ENCODE measurements at places on chromosomes 3 and 15.

DNA sequence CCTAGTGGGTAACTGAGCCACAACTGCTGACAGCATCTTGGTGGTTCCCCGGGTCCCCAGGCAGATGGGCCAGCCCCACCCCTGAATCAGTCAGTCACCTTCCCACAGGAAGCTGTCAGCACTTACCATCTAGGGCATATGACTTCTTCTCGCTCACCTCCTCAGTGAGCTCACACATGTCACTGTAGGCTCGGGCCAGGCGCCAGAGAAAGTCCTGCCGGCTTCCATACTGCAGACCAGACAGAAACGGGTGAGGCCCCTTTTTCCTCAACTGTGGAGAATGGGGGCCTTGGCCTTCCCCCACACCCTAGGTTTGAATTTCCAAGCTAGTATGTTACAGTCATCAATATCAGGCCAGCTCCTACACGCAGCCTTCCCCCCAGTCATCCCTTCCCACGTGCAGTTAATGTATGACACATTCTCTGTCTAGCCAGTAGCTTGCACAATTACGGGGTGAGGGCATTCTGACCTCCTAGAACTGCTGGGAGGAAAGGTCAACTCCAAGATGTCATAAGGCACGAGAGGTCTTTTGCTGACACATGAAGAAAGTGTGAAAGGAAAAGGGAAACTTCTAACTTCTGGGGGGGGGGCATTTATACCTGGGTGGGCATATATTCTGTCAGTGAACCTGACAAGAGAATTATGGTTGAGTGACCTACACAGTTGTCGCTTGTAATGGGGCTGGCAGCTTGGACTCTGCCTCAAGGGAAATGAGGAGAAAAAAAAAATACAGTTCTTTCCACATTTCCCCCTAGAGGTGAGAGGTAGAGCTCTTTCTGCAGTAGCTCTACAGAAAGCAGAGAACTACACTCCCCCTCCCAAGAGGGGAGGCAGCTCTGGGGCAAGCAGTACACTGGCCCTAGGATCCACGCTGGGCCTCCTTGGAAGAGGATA lies 10.9 kb downstream of the RMDN3 start:
- DNase-seq, result no peak

- DNase-seq, result no peak
Measured at GRCh38 chr3:76724075-76724474, 315.8 kb upstream of the ROBO2 start.

- no peak for DNase-seq
Measured at GRCh38 chr3:10380906-10381305, 60.0 kb upstream of the SEC13 start.

DNA sequence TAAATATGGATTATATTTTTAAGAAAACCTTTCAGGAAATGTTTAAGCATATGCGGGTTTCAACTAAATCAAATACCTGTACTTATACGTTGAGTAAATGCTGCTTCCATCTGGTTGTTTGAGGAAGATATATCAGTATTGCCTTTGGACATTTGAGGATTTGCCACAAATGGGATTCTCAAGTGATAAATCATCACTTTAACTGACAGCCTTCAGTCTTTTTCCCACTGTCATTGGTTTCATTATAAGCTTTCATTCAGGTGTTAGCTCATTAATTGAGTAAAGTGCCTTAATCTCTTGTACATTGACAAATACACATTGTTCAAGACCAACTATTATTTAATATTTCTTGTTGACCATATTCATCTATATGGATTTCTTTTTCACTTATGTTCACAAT lies 217.2 kb downstream of the EDEM1 start:
- no peak for DNase-seq

GRCh38 chr15:90035095-90035839 lies 34.1 kb downstream of the ZNF710 start:
- DNase-seq, result no peak

- no peak for DNase-seq
Measured at GRCh38 chr15:40255033-40255432, 16.2 kb downstream of the PAK6 start.

- DNase-seq, result no peak
Measured at GRCh38 chr3:45313743-45314403, 74.5 kb upstream of the LARS2 start.

GRCh38 chr3:111989061-111989678 lies 9.6 kb upstream of the TAGLN3 start:
- peak; percentile 75 for DNase-seq

DNA sequence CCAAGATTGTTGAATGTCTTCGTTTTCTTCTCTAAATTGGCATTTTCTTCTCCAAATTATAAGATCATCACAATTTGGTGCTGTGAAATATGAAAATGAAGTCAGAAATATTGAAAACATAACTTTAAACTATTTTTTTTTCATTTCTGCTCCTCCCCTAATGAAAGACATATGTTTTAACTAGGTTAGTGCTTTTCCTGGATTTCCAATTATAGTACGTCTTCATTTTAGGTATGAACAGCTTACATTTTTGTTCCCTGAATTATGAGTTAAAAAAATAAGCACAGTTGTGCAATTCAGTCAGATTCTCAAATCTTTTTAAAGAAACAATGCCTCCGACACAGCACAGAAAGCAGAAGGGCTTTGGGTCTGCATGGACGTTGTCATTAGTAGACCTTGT lies 83.5 kb upstream of the CFAP20DC start:
- no peak for DNase-seq

- no peak for DNase-seq
Measured at GRCh38 chr3:50089609-50089945, 858 bp downstream of the RBM5 start.

DNA sequence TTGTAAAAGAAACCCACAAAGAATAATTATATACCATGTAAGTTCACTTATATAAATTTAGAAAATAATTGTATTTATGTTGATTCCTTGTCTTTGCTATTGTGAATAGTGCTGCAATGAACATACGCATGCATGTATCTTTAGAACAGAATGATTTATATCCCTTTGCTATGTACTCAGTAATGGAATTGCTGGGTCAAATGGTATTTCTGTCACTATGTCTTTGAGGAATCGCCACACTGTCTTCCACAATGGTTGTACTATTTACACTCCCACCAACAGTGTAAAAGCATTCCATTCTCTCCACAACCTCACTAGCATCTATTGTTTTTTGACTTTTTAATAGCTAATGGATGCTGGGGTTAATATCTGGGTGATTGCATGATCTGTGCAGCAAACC lies 149.4 kb upstream of the CNTN3 start:
- DNase-seq, result no peak

- DNase-seq, result no peak
Measured at GRCh38 chr3:110799271-110799670, 272.3 kb upstream of the NECTIN3 start.

GRCh38 chr3:98109807-98110549 lies 20.5 kb upstream of the OR5H1 start:
- no peak for DNase-seq

DNA sequence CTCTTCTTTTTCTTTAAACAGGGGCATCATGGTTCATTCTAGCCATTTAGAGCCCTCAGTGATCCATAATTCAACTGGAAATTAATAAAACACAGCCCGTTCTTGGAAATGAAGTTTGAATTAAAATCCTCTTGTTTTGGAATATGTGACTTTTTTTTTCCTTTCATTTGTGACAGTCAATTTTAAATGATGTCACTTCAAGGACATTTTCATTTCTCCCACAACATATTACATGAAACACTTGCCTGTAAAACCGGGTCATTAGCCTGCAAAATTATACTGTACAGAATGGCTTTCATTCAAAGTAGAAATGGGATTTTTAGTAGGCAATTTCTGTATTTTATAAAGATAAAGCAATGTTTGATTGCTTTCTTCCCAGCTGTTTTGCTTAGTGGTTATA lies 789 bp upstream of the SEMA6D start:
- no peak for DNase-seq

DNA sequence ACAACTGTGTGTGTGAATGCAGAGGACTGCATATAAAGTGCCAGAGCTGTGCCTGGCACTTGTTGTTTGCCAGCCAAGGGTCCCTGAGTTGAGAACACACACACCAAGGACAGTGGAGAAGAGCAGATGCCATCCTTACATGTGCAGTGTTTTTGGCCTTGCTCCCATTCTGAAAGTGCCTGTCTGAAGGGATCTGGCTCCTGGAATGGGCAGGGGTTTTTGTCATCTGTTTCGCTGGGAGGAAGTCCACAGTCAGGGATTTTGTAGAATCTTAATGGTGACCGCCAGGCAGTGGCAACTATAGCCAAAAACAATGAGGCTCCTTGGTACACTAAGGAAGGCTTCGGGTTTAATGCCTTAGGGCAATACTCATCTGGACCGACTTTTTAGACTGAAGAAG lies 63.7 kb downstream of the DUT start:
- no peak for DNase-seq

DNA sequence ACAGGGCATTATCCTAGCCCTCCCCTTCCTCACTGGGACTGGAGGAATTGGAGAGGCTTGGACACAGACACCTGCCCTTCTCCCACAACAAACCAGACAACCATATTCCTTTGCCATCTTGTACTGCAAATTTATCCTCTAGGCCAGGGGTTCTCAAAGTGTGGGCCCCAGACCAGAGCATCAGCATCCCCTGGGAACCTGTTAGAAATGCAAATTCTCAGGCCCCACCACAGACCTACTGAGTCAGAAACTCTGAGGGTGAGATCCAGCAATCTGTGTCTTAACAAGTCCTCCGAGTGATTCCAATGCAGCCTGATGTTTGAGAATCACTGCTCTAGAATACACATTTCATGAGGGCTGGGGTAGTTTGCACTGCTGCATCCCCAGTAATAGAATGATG lies 115.4 kb downstream of the OXNAD1 start:
- DNase-seq, result no peak

- DNase-seq, result no peak
Measured at GRCh38 chr3:163809540-163809993, 1268.7 kb downstream of the SI start.

GRCh38 chr15:40928821-40929659 lies at the start of gene DLL4:
Gene DLL4 (plus strand): TSS chr15:40929340. CDS start chr15:40929669, 329 bp downstream.
- DNase-seq, result peak; percentile 77

GRCh38 chr3:59654123-59654479 lies 604.3 kb upstream of the CFAP20DC start:
- no peak for DNase-seq

GRCh38 chr15:79164043-79164442 lies 73.5 kb upstream of the RASGRF1 start:
- DNase-seq, result no peak

DNA sequence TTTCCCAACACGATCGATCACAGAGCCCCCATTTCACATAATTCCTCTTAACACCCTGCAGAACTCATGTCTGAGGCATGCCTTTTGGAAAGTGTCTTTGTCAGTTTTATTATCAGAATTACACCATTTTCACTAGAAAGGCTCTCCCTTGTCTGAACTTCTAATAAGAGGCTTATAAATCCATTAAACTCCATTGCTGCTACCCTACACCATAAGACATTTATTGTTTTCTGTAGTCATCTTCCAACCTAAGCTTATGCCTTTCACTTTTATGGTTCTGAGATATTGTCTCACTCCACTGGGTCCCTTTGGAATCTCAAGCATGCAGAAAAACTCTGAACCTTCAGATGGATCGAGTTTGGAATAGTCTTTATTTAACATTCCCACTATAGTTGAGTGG lies 50.2 kb upstream of the TPM1 start:
- no peak for DNase-seq

DNA sequence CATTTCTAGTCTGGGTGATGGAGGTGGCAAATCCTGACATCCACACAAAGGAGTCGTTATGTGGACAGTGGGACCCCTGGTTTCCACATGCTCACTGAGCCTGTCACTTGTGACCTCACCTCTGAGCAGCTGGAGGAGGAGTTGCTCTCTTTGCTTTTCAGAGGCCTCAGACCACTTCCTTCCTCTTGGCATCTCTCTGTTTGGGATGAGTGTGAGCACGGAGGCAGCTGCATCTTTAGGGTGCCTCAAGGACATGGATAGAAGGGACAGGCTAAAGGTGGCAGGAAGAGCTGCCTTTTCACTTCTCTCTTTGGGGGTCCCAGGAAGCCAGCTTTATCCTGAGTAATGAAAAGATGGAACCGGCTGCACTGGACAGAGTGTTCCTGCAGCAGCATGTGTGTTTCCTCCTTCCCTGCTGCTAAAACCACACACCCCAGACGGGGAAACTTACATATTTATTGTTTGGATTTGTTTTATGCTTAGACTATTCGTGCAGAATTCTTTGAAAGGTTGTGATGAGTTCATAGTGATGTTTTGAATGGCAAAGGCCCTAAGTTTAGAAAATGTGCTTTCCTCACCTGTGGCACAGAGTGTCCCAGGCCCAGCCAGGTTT lies 31.8 kb downstream of the GPR171 start:
- no peak for DNase-seq

DNA sequence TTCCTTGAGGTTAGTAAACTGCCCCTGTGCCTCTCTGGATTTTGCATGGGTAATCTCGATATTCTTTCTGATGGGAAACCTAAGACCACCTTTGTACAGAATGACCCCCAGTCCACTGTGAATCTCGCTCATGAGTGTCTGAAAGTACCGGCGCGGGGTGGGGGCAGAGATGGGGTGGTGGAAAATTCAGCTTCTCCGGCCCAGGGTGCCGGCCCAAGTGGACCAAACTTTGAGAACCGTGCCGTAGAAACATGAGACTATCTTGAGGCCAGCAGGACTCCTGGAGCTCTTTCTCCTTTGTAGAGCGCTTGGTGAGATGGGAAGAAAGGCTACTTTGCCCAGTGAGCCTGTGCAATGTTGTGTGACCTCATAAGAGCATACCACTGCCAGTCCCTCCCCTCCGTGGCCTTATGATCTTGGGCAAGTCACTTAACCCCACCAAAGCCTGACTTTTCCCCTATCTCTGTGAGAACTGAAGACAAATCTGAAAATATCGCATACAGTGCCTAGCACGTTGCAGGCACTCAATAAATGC lies 40.4 kb upstream of the VEPH1 start:
- DNase-seq, result no peak

DNA sequence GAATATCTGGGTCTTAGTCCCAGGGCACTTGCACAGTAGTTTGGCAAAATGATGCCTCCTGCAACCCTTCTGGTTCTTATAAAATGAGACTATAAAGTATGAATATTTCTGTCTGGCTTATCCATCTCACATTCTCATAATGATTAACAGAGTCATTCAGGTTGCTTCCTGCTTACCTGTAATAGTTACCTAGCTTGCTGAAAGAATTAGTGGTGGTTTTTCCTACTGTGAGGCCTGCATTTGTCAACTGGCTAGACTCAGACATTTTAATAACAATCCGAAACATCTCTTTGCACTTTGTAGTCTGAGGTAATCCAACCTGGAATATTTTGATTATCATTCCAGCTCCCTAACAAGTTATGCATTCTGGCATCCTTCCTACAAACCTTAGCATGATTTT lies 75.6 kb upstream of the POU1F1 start:
- DNase-seq, result no peak

GRCh38 chr3:11562277-11562881 lies 81.3 kb downstream of the VGLL4 start:
- DNase-seq, result no peak

DNA sequence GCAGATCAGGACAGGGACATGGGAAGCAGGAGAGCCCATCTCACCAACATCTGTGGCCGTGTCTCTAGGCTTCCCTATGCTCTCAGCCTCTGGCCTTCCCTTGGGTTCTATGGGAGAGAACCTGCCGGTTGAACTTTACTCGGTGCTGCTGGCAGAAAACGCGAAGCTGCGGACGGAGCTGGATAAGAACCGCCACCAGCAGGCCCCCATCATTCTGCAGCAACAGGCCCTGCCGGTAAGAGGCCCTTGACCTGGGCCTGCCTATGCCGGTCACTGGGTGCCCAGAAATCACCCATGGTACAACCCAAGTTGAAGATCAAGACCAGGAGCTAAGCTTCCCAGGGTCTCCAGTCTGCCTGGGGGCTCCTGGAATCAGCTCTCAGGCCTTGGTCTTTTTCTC lies 34.8 kb downstream of the CYP11A1 start:
- DNase-seq, result no peak

Measured in NCI-H1105 treated with DMSO at 0.1 percent for 48 hours (cell line).